ENCODE measurements at places on chromosomes 1 and 21. TPM values are rescaled to one million over a fixed set of nuclear protein-coding genes. Genes with fewer than 3 reads are reported as not detected.

- no peaks in the 10 kb centered on the region for H3K36me3 ChIP-seq
- no peaks in the 10 kb centered on the region for H3K27me3 ChIP-seq
- H3K27ac ChIP-seq, result no peak overlapping the region
- H3K4me1 ChIP-seq, result no peaks in the 10 kb centered on the region
- no peak for DNase-seq
Observed at GRCh38 chr1:6271554-6271953, 10.7 kb upstream of the GPR153 start.

DNA sequence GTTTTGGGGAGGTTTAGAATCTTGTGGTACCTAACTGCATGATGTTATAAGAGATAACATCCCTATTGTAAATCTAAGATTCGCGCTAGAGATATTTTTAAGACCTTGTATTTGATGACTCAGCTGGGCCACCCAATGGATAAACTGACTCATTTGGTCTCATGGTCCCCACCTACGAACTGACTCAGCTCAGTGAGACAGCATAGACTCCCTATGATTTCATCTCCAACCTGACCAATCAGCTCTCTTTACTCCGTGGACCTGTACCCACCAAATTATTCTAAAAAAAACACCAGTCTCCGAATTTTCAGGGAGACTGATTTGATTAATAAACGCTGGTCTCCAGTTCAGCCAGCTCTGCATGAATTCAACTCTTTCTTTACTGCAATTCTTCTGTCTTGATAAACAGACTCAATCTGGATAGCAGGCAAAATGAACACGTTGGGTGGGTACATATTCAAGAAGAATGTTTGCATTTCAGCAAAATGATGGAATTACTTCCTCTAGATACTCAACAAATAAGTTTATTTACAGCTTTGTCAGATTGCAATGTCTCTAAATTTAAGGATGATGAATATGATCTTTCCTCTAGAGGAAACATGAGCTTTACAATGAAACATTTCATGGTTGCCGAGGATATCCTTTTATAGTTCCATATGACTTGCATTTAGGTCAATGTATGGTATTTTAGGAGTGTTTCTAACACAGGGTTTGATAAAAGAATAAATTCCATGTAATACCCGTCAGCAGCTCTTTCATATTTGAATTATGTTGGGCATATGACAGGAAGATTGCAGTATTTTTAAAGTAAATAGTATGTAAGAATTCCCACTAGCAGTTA lies 516.6 kb upstream of the RGS18 start:
- H3K4me1 ChIP-seq, result no peaks in the 10 kb centered on the region
- no peaks in the 10 kb centered on the region for H3K36me3 ChIP-seq
- no peak for DNase-seq
- no peaks in the 10 kb centered on the region for H3K27me3 ChIP-seq
- H3K4me3 ChIP-seq, result no peak overlapping the region

CLIC6 gene
- 0.12 TPM for total RNA-seq

DNA sequence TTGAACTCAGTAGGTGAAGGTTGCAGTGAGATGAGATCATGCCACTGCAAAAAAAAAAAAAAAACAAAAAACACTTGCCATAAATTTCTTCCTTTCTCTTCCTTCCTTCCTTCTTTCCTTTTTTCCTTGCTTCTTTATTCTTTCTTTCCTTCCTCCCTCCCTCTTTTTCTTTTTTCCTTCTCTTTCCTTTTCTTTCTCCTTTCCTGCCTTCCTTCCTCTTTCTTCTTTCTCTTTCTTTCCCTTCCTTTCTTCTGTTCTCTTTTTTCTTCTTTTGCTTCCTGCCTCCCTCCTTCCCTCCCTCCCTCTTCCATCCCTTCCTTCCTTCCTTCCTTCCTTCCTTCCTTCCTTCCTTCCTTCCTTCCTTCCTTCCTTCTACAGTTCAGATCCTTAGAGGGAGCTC lies 71.2 kb downstream of the LYPLAL1 start:
- peaks cover 11% of the 10 kb centered on the region for H3K36me3 ChIP-seq
- no peaks in the 10 kb centered on the region for H3K4me1 ChIP-seq
- no peak for DNase-seq
- H3K27ac ChIP-seq, result no peak overlapping the region
- no peaks in the 10 kb centered on the region for H3K27me3 ChIP-seq

GRCh38 chr1:10694274-10694632 lies 102.2 kb downstream of the CASZ1 start:
- no peaks in the 10 kb centered on the region for H3K36me3 ChIP-seq
- peak overlapping the region; percentile 73 for H3K4me3 ChIP-seq
- DNase-seq, result peak; percentile 62
- H3K4me1 ChIP-seq, result peaks cover 28% of the 10 kb centered on the region

PPFIA4 gene
- total RNA-seq, result 6.5 TPM

BACE2 gene
- 0.17 TPM for total RNA-seq

DNA sequence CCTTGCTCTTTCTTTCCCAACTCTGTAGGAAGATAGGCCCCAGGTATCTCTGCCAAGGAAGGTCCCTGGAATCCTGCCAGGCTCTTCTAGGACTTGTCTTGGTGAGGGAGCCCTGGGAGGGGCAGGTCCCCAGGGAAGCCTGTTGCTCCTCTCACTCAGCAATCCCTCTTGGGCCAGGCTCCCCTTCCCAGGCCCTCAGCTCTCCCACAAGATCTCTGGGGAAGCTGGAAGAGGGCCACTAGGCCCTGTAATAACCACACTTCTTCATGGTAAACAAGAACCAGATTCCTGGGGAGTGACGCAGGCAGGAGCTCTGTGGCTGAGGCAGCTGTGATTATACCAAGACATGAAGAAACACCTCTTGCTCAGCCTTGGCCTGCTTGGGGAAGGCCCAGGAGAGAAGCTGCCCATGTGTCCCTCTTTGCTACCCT lies 9.9 kb upstream of the MAPKAPK2 start:
- H3K4me3 ChIP-seq, result no peak overlapping the region
- H3K27me3 ChIP-seq, result no peaks in the 10 kb centered on the region
- peaks cover 1% of the 10 kb centered on the region for H3K4me1 ChIP-seq
- H3K27ac ChIP-seq, result no peak overlapping the region
- no peak for DNase-seq
- no peaks in the 10 kb centered on the region for H3K36me3 ChIP-seq

- H3K4me3 ChIP-seq, result no peak overlapping the region
- H3K27me3 ChIP-seq, result peaks cover 10% of the 10 kb centered on the region
- peaks cover 6% of the 10 kb centered on the region for H3K4me1 ChIP-seq
- no peak for DNase-seq
- no peak overlapping the region for H3K27ac ChIP-seq
Observed at GRCh38 chr1:94362466-94363058, 55.6 kb upstream of the ABCD3 start.

DNA sequence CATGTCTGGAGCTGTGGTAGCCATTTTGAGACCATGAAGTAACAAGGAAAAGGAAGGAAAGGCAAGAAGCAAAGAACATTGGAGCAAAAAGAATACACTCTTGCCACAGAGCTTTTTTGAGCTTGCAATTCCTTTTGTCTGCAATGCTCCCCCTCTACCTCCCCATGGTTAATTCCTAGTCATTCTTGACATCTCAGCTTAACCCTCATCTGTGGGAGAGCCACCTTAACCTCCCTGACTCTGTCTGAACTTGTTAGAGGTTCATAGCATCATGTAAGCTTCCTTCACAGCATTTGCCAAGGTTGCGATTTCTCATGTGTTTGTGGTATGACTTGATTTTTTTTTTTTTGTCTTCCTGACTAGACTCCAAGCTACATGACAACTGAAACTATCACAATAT lies 564.1 kb upstream of the PLXNA2 start:
- H3K36me3 ChIP-seq, result no peaks in the 10 kb centered on the region
- no peak overlapping the region for H3K4me3 ChIP-seq
- H3K27me3 ChIP-seq, result peaks cover 5% of the 10 kb centered on the region
- no peak for DNase-seq
- no peaks in the 10 kb centered on the region for H3K4me1 ChIP-seq
- no peak overlapping the region for H3K27ac ChIP-seq

PTAFR gene
- total RNA-seq, result 0.05 TPM

DNA sequence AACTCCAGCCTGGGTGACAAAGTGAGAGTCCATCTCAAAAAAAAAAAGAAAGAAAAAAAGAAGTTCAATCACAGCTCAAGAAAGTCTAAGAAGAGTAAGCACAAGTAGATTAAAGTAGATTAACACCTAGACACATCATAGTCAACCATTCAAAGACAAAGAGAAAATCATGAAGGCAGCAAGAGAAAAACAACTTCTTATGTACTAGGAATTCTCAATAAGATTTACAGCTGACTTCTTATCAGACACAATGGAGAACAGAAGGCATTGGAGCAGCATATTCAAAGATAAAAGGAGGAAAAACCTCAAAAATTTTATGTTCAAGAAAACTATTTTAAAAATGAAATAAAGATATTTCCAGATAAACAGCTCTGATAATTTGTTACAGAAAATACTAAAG lies 147.3 kb downstream of the LBR start:
- H3K27ac ChIP-seq, result no peak overlapping the region
- DNase-seq, result no peak
- no peak overlapping the region for H3K4me3 ChIP-seq

NEGR1 gene
- not detected for total RNA-seq

AGT gene
- not detected for total RNA-seq

GRCh38 chr1:231186356-231187115 lies 24.7 kb downstream of the TRIM67 start:
- DNase-seq, result no peak
- H3K36me3 ChIP-seq, result no peaks in the 10 kb centered on the region
- no peak overlapping the region for H3K27ac ChIP-seq
- no peaks in the 10 kb centered on the region for H3K4me1 ChIP-seq

DNA sequence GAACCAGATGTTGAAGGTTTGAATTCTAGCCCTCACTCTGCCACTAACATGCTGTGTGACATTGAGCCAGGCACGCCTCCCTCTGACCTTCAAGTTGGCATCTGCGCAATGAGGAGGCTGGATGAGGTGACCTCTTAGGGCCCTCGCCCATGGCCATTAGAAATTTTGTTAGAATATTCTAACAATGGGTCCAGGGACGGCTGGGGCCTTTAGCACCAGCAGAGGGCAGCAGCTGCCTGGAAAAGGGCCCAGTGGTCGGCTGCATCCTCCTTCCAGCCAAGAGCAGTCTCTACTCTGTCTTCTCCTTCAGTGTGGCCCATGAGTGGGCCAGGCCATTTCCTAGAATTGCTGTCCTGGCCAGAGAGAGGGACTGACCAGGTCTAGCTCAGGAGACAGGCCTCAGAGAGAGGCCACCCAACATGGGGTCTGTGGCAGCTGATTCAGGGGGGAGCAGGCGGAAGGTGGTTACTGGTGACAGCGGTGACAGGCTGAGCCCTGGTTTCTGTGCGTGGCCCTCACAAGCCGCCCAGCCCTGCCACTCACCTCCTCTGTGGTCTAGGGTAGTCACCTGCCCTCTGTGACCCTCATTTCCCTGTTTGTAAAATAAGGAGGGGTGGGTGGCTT lies 101.3 kb upstream of the ACTL8 start:
- peak; percentile 50 for DNase-seq
- H3K27ac ChIP-seq, result no peak overlapping the region
- H3K36me3 ChIP-seq, result no peaks in the 10 kb centered on the region
- H3K4me1 ChIP-seq, result no peaks in the 10 kb centered on the region

DNA sequence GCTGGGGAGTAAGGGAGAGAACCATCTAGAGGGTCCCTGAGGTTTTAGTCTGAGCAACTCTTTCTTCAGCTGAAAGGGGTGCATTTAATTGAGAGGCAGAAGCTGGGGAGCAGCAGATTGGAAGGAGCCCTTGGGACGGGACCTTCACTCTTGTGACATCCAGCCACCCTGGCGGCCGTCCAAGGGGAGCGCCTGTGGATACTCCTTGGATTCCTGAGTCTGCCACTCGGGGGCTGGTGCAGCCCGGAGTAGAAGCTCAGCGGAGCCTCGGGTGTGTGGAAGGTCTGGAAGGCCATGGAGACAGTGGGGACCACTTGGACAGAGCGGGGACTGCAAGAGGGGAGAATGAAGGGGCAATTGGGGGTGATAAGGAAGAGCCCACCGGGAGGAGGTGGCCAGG lies 68.7 kb downstream of the AJAP1 start:
- no peaks in the 10 kb centered on the region for H3K4me1 ChIP-seq
- DNase-seq, result no peak
- no peaks in the 10 kb centered on the region for H3K36me3 ChIP-seq
- no peaks in the 10 kb centered on the region for H3K27me3 ChIP-seq

DNALI1 gene
- not detected for total RNA-seq

- H3K4me1 ChIP-seq, result no peaks in the 10 kb centered on the region
- no peak overlapping the region for H3K4me3 ChIP-seq
- H3K27ac ChIP-seq, result no peak overlapping the region
Observed at GRCh38 chr1:41536361-41536802, 51.9 kb upstream of the EDN2 start.

EFNA1 gene
- 0.26 TPM for total RNA-seq

GRCh38 chr1:109658533-109659042 lies 2.7 kb downstream of the GSTM4 start:
- no peak overlapping the region for H3K4me3 ChIP-seq
- peaks cover 7% of the 10 kb centered on the region for H3K27me3 ChIP-seq
- DNase-seq, result no peak
- no peak overlapping the region for H3K27ac ChIP-seq

- H3K27me3 ChIP-seq, result no peaks in the 10 kb centered on the region
- H3K4me1 ChIP-seq, result no peaks in the 10 kb centered on the region
- no peaks in the 10 kb centered on the region for H3K36me3 ChIP-seq
- H3K27ac ChIP-seq, result no peak overlapping the region
- H3K4me3 ChIP-seq, result no peak overlapping the region
Observed at GRCh38 chr1:114588196-114588689, 6.8 kb upstream of the BCAS2 start.

GRCh38 chr1:210373878-210374599 lies 45.3 kb downstream of the HHAT start:
- H3K27ac ChIP-seq, result peak overlapping the region; percentile 88
- peaks cover 36% of the 10 kb centered on the region for H3K4me1 ChIP-seq
- peak; percentile 93 for DNase-seq
- no peaks in the 10 kb centered on the region for H3K36me3 ChIP-seq
- H3K27me3 ChIP-seq, result no peaks in the 10 kb centered on the region

DNA sequence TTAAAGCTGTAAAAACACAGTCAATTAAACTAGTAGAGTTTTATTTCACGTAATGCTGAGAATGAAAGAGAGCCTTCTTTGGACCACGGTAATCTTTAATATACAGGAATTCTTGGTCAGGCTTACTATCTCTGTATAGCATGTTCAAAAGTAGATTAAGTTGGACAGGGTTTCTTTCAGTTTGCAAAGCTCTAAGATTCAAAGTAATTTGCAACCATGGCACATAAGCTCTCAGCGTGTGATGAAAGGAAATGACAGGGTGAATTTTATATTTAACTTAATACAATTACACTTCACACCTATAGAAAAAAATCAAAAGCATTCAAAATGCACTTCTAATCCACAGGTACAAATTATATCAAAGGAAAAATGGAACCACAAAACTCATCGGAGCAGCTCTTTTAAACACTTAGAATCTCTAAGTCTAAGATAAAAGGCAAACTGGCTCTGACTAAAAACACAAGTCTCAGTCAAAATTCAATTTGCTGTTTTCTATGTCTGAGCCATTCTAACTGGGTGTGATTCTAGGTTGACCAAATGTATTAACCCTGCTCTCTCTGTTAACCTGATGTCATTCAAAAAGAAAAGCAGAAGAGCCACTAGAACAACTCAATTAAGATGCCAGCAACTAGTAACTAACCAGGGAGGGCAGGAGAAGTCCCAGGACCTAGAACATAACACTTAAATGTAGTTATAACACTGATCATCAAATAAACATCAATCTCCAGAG lies 147.7 kb downstream of the RERE start:
- no peak for DNase-seq
- no peaks in the 10 kb centered on the region for H3K27me3 ChIP-seq
- H3K4me3 ChIP-seq, result peak overlapping the region; percentile 48
- H3K4me1 ChIP-seq, result peaks cover 43% of the 10 kb centered on the region

- peaks cover 49% of the 10 kb centered on the region for H3K4me1 ChIP-seq
- peak; percentile 50 for DNase-seq
- H3K4me3 ChIP-seq, result no peak overlapping the region
- H3K27me3 ChIP-seq, result no peaks in the 10 kb centered on the region
- H3K27ac ChIP-seq, result peak overlapping the region; percentile 48
Observed at GRCh38 chr1:11740258-11741192, 4.6 kb downstream of the AGTRAP start.

NOS1AP gene
- 0.33 TPM for total RNA-seq
